A549 (cell line): ENCODE measurements at places on chromosomes 2 and 18.

DNA sequence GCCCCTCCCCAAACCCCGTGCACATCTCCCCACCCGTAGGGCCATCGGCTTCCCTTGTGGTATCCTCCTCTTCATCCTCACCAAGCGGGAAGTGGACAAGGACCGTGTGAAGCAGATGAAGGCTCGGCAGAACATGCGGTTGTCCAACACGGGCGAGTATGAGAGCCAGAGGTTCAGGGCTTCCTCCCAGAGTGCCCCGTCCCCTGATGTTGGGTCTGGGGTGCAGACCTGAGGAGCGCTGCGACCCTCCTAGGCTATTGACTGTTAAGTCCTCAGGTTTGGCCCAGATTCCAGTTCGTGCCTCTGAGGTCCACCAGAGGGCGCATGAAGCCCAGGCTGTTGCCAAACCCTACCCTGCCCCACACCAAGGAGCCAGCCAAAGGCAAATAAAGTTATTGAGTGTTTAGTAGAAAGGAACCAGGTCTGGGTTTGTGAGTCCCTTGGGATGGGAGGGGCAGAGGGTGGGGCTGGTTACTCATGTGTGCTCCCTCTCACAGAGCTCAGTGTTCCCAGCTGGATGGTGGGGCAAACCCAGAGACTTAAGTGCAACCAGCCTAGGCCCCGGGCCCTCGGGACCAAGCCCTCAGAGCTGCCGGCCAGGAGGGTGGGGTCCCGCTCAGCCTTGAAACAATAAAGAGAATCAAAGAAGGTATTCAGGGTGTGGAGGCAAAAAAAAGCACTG, 2.4 kb downstream of the PNKD start:
- peak; percentile 91 for DNase-seq

DNA sequence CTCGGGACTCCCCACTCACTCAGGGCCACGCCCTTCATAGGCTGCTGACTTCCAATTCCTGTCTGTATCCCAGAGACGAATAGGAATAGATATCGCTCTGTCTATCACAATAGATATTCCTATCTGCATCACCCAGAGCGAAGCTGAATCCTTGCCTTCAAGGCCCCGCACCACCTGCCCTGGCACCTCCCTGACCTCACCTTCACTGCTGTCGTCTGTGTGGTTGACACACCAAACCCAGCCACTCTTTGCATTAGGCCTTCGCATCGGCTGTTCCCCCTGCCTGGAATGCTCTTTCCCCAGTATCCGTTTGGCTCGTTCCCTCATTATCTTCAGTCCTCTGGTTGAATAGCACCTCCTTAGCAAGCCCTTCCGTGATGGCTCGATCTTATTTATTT, 43.5 kb downstream of the ATOH8 start:
- no peak for DNase-seq

DNA sequence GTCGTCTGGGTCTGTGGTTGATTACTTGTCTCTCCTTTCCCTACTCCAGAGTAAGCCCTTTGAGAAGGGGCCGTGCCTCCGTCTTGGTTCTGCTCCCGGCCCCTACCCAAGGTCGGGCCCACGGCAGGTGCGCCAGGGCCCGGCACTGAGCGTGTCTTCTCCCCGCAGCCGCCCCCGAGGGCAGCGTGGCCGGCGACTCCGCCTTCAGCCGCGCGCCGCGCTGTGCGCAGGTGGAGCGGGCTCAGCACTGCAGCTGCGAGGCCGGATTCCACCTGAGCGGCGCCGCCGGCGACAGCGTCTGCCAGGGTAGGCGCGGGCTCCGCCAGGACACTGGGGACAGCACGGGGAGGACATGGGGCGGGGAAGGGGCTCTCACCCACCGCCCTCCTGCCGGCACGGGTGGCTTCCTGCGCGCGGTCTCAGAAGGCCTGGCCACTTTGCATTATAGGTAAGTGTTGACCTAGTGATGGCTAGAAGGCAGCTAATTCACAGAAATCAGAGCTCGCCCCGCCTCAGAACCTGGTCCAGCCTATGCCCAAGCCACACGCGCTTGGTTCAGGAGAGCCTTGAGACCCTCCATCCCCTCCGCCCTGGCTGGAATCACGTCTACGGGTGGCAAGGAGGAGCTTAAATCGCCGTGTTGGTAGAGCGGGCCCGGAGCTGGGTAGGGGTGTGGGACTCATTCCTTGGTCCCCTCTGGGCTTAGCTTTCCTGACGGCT, 43.5 kb downstream of the FBLN7 start:
- no peak for DNase-seq

DNA sequence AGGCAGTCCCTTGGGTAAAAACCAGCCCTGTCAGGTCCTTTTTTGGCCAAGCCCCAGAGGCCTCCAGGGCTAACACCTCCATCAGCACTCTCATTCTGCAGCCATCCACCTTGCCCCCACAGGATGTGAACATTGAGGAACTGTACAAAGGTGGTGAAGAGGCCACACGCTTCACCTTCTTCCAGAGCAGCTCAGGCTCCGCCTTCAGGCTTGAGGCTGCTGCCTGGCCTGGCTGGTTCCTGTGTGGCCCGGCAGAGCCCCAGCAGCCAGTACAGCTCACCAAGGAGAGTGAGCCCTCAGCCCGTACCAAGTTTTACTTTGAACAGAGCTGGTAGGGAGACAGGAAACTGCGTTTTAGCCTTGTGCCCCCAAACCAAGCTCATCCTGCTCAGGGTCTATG, 7.3 kb downstream of the IL1F10 start:
- DNase-seq: no peak

- no peak for DNase-seq
Observed at GRCh38 chr2:120571015-120571728, 164.5 kb upstream of the GLI2 start.

DNA sequence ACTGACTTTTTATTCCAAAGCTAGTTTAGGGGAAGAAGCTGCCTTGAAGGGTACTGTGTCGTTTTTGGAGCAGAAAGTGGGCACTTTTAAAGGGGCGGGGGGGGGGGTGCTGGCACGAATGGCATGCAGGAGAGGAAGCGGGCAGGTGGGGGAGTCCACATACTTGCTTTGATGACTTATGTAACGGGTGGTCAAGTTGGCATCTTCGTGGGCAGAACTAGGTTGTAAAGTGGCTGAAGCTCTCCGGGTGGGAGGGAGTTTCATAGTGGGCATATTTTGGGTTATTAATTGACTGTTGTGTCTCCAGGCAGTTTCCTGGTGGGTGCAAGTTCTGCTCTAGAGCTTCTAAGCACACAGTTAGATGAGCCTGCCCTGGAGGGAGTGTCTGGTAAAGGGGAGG, 19.9 kb downstream of the PCARE start:
- no peak for DNase-seq

GRCh38 chr2:72994282-72994990, 77.1 kb downstream of the SFXN5 start:
- DNase-seq: no peak

DNA sequence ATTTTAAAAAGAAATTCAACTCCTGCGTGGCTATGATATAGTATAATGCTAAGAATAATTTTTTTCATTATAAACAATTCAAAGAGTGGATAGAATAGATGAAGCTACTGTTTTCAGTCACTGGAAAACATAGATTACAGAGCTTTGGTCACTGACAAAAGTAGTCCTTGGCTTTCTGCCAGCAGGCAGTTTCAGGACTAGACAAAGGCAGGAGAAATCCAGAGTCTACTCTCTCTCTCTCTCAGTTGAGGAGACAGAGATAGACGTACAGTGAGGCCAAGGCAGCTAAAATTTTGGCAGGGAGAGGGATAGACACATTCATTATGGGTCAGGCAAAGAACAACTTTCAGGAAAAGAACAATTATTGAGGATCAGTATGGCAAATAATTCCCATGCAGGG, 491.4 kb upstream of the CRIM1 start:
- DNase-seq: no peak

GRCh38 chr2:100208141-100208770, 65.9 kb upstream of the AFF3 start:
- DNase-seq: no peak

- DNase-seq: no peak
Observed at GRCh38 chr18:46562674-46563192, 94.3 kb downstream of the LOXHD1 start.

- DNase-seq: no peak
Observed at GRCh38 chr2:204069804-204070203, 133.2 kb downstream of the ICOS start.

- DNase-seq: peak; percentile 12
Observed at GRCh38 chr2:112121682-112122254, 16.4 kb upstream of the FBLN7 start.

DNA sequence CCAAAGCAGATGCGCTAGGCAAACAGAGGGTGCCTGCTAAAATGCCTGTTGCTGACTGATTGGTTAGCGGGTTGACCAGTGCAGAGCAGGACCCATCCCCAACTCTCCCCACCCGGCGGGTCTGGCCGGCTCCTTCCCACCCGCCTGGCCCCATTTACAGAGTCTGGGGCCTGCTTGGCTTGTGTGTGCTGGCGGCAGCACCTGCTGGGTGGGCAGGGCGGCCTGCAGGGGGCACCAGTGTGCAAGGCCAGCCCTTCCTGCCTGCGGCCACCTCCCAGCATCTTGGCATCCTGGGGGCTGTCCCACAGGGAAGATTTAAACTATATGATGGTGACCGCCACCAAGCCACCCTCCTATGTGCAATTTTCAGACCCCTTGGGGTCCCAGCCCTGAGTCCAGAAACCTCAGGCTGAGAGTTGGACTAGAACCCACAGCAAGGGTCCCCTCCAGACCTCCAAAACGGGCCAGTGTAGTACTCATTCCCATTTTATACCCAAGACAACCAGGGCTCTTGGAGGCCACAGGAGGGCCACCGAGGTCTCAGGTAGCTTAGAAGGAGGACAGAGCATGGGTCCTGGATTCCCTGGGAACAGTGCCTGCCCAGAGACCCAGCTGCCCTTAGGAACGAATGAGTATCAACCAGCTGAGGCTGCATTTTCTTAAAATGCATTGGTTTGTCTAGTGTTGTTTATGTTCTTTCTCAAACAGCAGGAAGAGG, 173.6 kb downstream of the SMAD7 start:
- peak; percentile 72 for DNase-seq

DNA sequence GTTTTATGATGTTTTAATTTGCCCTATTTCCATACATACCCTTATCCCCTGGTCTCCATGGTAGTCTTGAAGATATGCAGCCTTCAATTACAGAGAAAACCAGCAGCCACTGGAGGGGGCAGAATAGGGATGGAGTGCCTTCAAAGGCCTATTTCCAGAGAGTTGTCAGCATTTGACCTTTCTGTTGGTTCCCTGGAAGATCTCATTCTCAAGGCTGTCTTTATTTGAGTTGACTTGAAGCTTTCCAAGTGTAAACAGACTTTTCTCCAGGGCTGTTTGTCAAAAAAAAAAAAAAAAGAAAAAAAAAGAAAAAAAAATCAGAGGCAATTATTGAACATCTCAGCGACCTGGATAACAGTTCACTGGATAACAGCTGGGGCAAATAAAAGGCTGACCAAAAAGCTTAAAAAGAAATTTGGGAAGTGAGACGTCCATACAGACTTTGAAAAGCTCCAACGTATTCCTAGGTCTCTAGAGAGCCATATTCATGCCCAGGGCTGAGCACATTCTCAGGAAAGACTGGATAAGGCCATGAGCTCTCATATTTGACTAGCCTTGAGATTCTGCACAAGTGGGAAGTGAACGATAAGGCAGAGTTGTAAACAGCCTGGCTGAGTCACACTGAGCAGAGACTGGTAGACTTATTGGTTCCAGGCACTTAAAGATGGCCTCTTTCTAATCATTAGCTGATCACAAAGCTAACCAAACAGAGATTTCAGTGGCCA, 126.6 kb downstream of the VAPA start:
- DNase-seq: no peak

- DNase-seq: peak; percentile 84
Observed at GRCh38 chr2:239758279-239758877, 266.8 kb downstream of the NDUFA10 start.

- no peak for DNase-seq
Observed at GRCh38 chr2:17627434-17627833, 86.9 kb downstream of the VSNL1 start.

GRCh38 chr2:145228506-145228905, 708.6 kb upstream of the ZEB2 start:
- DNase-seq: no peak

- no peak for DNase-seq
Observed at GRCh38 chr2:86049529-86049928, 56.2 kb downstream of the POLR1A start.

DNA sequence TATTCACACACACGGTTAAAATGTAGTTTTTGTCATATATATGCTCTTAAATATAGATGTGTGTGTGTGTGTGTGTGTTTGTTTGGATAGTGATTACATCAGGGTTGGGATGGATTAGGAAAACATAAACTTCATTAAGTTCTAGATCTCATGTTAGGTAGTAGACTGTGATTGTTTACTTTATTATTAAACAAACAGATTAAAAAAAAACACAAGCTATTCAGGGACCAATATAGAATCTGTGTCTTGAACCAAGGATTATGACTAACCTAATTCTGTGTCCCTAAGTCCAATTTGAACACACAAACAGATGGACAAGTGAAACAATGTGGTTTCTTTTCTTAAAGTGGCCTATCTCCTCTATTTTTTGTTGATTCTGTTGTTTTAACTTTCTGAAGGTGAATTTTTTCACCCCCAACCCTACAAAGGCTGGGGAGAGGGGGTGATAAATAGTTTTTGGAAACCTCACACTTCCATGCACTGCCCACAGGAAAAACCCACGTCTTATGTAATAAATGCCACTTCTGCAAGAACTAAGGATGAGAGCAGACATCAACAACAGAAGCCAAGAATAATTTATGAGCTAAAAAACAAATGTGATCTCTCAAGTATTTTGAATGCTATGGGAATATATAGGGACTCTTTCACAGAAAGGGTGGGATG, 40.7 kb downstream of the IL1R2 start:
- DNase-seq: no peak

DNA sequence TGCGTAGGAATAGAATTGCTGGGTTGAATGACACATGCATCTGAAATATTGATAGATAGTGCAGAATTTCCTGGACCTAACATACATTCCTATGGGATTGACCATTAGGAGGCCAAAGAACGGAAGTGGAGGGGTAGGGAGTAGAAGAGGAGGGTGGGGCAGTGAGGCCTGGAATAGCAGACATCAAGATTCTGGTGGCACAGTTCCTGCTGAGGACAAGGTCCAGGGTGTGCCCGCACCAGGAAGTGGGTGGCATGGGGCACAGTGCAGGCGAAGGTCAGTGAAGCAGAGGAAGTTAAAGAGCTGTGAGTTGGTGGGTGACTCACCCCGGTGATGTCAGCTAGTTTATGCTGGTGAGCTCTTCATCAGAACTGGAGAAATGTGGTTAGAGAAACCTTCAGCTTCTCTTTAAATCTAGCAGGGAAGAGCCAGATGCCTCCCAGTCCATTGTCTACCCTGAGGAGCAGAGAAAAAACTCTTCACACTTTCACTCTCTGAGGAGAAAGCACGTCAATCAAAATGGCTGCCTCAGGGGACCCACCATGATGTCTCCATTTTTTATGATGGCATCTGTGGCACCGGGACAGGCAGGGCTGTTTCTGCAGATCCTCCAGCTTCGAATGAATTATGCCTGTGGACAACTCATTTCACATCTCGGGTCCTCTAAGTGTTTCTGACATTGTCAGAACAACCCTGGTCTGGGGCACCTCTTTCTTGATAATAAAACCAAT, 55.9 kb upstream of the CTLA4 start:
- peak; percentile 87 for DNase-seq

DNA sequence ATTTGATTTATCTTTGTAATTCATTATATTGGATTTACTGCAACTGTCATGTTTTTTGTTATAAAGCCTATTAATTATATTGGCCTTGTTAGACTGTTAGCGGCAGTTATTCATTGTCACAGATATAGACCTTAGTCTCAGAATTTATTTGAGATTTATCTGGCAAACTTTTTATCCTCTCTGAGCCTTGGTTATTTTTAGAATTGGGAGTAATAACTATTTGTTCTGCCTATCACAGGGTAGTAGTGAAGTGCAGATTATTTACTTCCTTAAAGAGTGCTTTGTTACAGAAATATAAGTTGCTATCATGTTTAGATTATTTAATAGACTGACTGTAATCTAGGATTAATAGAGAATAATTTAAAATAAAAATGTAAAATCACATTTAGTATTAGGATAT, 41.9 kb downstream of the AGPS start:
- DNase-seq: no peak
